Activated B cell treated with CpG ODN at 0.5 μM for 24 hours (primary cell): ENCODE measurements at places on chromosomes 2 and 18.

GRCh38 chr2:91477731-91478672 lies 2786.5 kb downstream of the RPIA start:
- DNase-seq: peak; percentile 62

DNA sequence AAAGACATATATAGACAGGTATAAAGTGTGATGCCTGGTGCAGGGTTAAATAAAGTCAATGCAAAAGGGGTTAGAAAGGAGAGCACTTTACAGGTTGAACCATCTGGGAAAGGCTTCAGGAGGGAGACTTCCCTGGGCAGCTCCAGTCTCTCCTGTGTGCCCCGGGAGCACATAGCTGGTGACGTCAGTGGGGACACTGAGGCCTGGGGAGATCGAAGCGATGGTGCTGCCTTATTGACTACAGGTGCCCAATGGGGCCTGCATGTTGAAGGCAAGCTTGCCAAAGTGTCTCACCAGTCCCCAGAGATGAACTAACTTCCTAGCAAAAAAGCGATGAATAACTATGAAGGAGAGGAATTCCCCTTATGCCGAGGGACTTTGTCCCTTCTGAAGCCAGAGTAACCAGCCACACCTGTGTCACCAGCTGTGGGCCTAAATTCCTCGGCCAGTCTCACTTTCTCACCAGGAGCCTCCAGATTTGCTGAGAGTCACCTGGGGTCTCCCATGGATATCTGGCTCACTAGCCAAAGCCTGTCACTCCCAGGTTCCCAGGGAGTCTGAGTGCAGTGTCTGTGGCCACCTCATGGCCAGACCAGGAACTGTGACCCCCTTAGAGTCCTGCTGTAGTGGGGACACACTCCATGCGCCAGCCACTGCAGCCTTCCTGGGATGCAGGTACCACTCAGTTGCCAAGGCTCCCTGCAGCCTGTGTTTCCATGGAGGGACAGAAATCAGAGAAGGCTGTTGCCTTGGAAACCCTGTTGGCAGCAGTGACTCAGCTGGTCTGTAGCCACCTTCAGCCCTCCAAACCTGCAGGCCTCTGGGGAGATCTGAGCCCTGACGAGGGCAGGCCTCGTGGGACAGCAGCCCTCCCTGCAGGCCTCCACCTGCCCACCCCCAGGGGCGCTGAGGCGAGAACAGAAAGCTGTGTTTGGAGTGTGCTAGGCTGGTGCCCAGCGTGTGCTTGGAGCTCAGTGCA lies 128.7 kb downstream of the CTIF start:
- peak; percentile 64 for DNase-seq

GRCh38 chr2:146241023-146241422 lies 1603.8 kb upstream of the ACVR2A start:
- no peak for DNase-seq

- DNase-seq: no peak
Observed at GRCh38 chr2:88560619-88561307, 66.5 kb downstream of the EIF2AK3 start.

- DNase-seq: no peak
Observed at GRCh38 chr2:97957432-97958183, 38.1 kb downstream of the TMEM131 start.
